ENCODE measurements at places on chromosomes 6 and 20. TPM values are rescaled to one million over a fixed set of nuclear protein-coding genes. Genes with fewer than 3 reads are reported as not detected.

The MYLK4 gene
- 0.91 TPM for total RNA-seq

The APMAP gene
- 28.2 TPM for total RNA-seq

DNA sequence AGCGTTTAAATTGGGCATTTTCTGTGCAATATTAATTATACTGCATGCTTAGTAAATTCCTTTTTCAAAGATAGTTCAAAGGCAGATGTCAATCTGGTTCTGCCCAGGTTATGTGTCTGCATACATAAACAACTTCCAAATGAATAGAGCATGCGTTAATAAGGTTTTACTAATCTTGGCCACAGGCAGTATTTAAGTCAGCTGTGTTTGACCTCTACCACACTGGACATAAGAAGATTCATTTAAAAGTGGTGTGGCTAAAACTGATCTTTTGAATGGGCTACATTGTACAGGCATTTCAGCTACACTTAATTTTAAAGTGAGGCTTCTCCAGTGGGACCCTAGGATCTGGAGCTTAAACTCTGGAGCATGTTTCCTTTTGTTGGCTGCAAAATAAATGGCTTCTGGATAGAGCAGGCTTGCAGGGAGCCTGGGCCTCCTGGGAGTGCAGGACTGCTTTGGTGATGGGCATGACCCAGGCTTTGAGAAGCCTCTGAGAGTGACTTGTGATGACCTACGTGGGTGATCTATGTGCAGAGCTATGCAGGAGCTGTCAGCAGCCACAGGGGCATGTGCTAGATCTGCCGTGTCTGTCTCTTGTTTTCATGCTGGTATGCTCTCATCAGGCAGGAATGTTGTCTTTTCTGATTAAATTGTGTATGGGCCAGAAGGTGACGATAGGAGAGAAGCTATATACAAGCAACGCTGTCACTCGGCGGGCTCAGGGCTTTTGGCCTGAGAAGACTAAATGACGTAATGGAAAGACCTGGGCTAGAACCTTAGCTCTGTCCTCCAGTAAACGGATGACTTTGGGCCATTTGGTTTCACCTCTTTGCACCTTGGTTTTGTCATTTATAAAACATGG lies 331.2 kb downstream of the QKI start:
- H3K27me3 ChIP-seq: no peaks in the 10 kb centered on the region
- no peak overlapping the region for H3K4me3 ChIP-seq
- no peak overlapping the region for H3K27ac ChIP-seq
- no peaks in the 10 kb centered on the region for H3K4me1 ChIP-seq
- no peak for DNase-seq
- no peaks in the 10 kb centered on the region for H3K36me3 ChIP-seq

GRCh38 chr6:44925100-44925739 lies 402.9 kb upstream of the RUNX2 start:
- H3K36me3 ChIP-seq: no peaks in the 10 kb centered on the region
- H3K27me3 ChIP-seq: no peaks in the 10 kb centered on the region
- DNase-seq: peak; percentile 16
- peak overlapping the region; percentile 23 for H3K4me3 ChIP-seq
- peaks cover 8% of the 10 kb centered on the region for H3K4me1 ChIP-seq
- H3K27ac ChIP-seq: peak overlapping the region; percentile 45

- no peak overlapping the region for H3K27ac ChIP-seq
- no peak for DNase-seq
- H3K36me3 ChIP-seq: no peaks in the 10 kb centered on the region
- peaks cover 14% of the 10 kb centered on the region for H3K4me1 ChIP-seq
These were observed 3.5 kb upstream of the PRIM2 start for GRCh38 chr6:57313711-57314471.

DNA sequence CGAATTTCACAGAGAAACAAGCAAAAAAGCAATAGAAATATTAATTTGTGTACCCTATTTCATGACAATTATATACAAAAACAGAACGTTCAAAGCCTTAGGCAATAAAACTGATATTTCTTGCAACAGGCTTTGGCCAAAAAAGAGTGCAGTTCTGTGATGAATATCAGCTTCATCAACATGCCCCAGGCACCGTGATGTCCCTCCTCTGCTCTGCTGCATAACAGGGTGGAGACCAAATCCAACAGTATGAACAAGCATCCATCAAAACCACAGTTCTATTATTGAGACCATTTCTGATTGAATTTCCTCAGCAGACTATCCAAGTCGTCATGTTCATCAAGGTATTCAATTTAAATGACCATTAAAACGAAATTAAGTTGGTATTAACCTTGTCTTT lies 722.6 kb upstream of the NRSN1 start:
- H3K4me3 ChIP-seq: no peak overlapping the region
- H3K27ac ChIP-seq: no peak overlapping the region
- H3K4me1 ChIP-seq: no peaks in the 10 kb centered on the region
- DNase-seq: no peak
- H3K36me3 ChIP-seq: no peaks in the 10 kb centered on the region

GRCh38 chr6:134669485-134669884 lies 280.4 kb downstream of the ALDH8A1 start:
- H3K27me3 ChIP-seq: no peaks in the 10 kb centered on the region
- no peak overlapping the region for H3K4me3 ChIP-seq
- H3K27ac ChIP-seq: no peak overlapping the region
- no peaks in the 10 kb centered on the region for H3K36me3 ChIP-seq

- no peak overlapping the region for H3K4me3 ChIP-seq
- H3K4me1 ChIP-seq: no peaks in the 10 kb centered on the region
- DNase-seq: no peak
- H3K27me3 ChIP-seq: no peaks in the 10 kb centered on the region
- H3K27ac ChIP-seq: no peak overlapping the region
- H3K36me3 ChIP-seq: no peaks in the 10 kb centered on the region
These were observed 139.5 kb downstream of the ERMARD start for GRCh38 chr6:169890901-169891300.

- DNase-seq: no peak
- H3K36me3 ChIP-seq: no peaks in the 10 kb centered on the region
- H3K27me3 ChIP-seq: no peaks in the 10 kb centered on the region
- H3K4me1 ChIP-seq: no peaks in the 10 kb centered on the region
- no peak overlapping the region for H3K27ac ChIP-seq
- no peak overlapping the region for H3K4me3 ChIP-seq
These were observed 114.0 kb upstream of the FOXA2 start for GRCh38 chr20:22698259-22698842.

The FKBP1C gene
- total RNA-seq: 1.2 TPM

The CBLN4 gene
- not detected for total RNA-seq

Measured in CD4-positive, CD25-positive, alpha-beta regulatory T cell (primary cell).